GM23338 (cell line): ENCODE measurements at places on chromosomes 5 and 9. TPM values are rescaled to one million over a fixed set of nuclear protein-coding genes. Genes with fewer than 3 reads are reported as not detected.

DNA sequence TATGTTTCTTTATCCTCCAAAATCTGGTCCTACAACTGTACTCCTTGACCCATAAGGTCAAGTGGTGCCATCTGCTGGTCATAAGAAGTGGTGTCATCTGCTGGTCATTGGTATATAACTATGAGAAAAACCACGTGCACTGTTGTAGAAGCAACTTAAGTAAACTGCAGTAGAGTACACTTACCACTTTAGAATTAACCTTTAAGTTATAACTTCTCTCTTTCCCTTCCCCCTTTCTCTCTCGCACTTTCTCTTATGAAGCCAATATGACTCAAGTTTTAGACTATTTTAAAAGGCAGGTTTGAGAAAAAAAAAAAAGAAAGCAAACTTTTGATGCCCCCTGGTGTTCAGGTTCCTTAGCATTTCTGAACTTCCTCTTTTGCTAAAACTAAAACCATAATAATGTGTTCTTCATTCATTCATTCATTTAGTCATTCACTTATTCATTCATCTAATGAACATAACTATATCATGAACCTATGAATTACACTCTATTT lies 12.8 kb upstream of the MTAP start:
- H3K27ac ChIP-seq: no peak overlapping the region
- DNase-seq: peak; percentile 87
- H3K4me1 ChIP-seq: no peaks in the 10 kb centered on the region
- no peaks in the 10 kb centered on the region for H3K36me3 ChIP-seq
- H3K27me3 ChIP-seq: peaks cover 18% of the 10 kb centered on the region; the same call in 1 of the 2 replicates

GRCh38 chr5:158639881-158640592 lies 459.7 kb downstream of the EBF1 start:
- H3K27me3 ChIP-seq: no peaks in the 10 kb centered on the region
- H3K27ac ChIP-seq: no peak overlapping the region
- peaks cover 5% of the 10 kb centered on the region; the same call in 1 of the 2 replicates for H3K4me1 ChIP-seq
- H3K4me3 ChIP-seq: no peak overlapping the region
- no peaks in the 10 kb centered on the region for H3K36me3 ChIP-seq

GRCh38 chr5:53397141-53397757 lies 83.2 kb upstream of the FST start:
- no peaks in the 10 kb centered on the region for H3K36me3 ChIP-seq
- H3K4me1 ChIP-seq: no peaks in the 10 kb centered on the region
- no peak overlapping the region for H3K27ac ChIP-seq
- no peaks in the 10 kb centered on the region for H3K27me3 ChIP-seq

DNA sequence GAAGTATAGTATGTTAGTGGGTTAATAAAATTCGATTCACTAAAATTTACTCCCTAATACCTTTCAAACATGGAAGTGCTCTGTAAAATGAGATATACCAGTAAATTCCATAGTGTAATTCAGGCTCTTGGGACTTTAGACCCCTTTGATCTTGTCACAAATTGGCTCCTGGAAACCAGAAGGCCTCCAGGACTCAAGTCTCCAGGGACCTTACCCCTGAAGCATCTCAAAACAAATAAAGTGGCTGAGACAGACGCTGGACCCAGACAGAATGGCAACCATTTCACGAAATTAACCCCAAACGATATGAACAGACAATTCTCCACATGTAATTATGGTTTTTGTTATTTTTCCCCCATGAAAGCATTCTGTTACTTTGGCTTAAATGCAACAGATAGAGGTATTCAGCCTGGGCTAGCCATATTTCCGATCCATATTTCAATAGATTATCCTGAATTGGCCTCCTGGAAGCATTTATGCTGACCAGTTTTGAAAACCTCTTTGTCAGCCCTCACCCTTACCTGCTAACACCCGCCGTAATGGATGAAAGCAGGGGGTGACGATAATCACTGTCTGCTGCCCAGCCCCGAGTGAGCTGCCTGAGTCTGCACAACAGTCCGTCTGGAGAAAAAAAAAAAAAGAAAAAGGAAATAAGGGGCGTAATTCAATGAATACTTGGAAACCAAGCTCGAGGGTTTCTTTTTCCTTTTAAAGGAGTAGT lies 34.1 kb upstream of the EFNA5 start:
- H3K4me1 ChIP-seq: peaks cover 14% of the 10 kb centered on the region
- no peaks in the 10 kb centered on the region for H3K27me3 ChIP-seq
- H3K36me3 ChIP-seq: no peaks in the 10 kb centered on the region
- H3K4me3 ChIP-seq: no peak overlapping the region
- no peak overlapping the region for H3K27ac ChIP-seq

- H3K4me1 ChIP-seq: no peaks in the 10 kb centered on the region
- H3K27me3 ChIP-seq: peaks cover 4% of the 10 kb centered on the region; the same call in 1 of the 2 replicates
- H3K4me3 ChIP-seq: no peak overlapping the region
- no peak for DNase-seq
- H3K27ac ChIP-seq: no peak overlapping the region
- H3K36me3 ChIP-seq: no peaks in the 10 kb centered on the region
Measured at GRCh38 chr5:38806775-38807258, 39.0 kb upstream of the OSMR start.

- no peak overlapping the region for H3K4me3 ChIP-seq
- DNase-seq: no peak
- no peaks in the 10 kb centered on the region for H3K27me3 ChIP-seq
- no peaks in the 10 kb centered on the region for H3K36me3 ChIP-seq
- no peaks in the 10 kb centered on the region for H3K4me1 ChIP-seq
- no peak overlapping the region for H3K27ac ChIP-seq
Measured at GRCh38 chr9:95857896-95858295, 17.6 kb upstream of the ERCC6L2 start.

DNA sequence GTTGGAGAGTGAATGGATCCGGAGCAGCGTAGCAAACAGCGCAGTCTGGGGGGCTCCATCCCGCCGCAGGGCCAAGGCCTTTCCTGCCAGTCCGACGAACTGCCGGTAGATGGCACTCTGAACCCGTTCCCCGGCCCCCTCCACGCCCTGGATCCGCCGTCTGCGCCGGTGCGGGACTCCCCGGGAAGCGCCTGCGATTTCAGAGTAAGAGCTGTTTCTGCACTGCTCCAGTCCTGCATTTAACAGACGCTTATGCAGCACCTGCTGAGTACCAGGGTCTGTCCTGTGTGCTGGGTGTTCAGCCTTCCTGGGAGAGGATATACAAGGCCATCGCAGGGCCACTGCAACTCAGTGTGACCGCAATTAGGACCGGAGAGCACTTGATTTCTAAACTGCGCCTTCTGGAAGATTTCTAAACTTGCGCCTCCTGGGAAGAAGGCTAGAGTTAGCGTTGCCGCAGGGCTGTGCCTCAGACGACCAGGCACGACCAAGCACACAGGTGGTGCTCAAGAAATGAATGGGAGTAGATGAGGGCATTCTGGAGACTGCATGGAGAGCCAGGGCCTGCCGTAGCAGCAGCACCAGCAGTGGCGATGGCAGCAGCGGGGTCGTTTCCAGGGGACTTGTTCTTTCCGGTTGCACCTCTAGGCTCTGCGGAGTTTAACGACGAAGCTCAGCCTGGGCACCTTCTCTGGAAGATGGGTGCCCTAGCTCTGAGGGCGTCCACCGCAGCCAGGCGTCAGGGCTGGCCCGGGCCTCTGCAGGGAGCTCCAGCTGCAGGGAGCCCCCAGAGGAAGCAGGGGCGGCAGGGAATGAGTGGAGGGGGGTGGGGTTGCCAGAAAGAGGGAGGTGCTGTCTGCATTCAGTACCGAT lies 14.3 kb upstream of the TIFAB start:
- peak overlapping the region; percentile 57 for H3K4me3 ChIP-seq
- H3K4me1 ChIP-seq: peaks cover 14% of the 10 kb centered on the region; the same call in 1 of the 2 replicates
- peak; percentile 93 for DNase-seq
- H3K36me3 ChIP-seq: no peaks in the 10 kb centered on the region
- H3K27me3 ChIP-seq: peaks cover 92% of the 10 kb centered on the region

- peak; percentile 78 for DNase-seq
- no peak within 1 kb of the TSS for H3K27ac ChIP-seq
- H3K27me3 ChIP-seq: peaks cover 29% of the 10 kb centered on the region; the same call in 1 of the 2 replicates
- peaks cover 71% of the 10 kb centered on the region for H3K4me1 ChIP-seq
Measured at GRCh38 chr5:119355685-119356611, at the start of gene TNFAIP8. TSS of gene TNFAIP8 (plus strand) at chr5:119356019. CDS start at chr5:119356091, 72 bp downstream.

DNA sequence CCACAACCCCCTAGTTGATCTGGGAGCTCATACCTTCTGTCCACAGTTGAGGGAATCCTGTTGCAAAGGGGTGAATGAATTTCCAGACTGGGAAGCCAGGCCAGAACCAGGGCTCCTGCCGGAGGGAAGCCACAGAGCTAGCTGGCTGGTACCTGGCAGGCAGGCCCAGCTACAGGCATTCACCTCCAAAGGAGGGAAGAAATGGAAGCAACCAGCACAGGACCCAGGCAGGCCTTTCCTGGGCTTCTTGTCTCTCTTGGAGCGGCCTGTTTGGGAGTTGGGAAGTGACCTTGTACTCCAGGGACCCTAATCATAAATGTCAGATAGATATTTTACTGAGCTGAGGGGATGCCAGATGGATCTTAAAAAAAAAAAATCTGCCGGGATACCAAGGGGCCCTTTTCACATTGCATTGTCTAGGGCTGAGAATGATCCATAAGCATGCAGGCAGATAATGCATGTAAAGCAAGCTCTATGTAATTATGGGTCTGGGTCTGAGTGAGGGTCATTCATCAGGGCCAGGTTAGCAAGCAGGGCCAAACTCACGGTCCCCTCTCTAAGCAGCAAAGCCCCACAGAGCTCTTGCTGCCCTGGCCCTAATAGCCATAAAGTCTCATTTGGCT lies 8.4 kb downstream of the NR2F1 start:
- H3K27me3 ChIP-seq: peaks cover 100% of the 10 kb centered on the region
- peaks cover 33% of the 10 kb centered on the region for H3K4me1 ChIP-seq
- no peak overlapping the region for H3K4me3 ChIP-seq
- no peak for DNase-seq
- no peak overlapping the region for H3K27ac ChIP-seq

GRCh38 chr5:178786417-178786816 lies 56.0 kb upstream of the ZNF354A start:
- no peak overlapping the region for H3K4me3 ChIP-seq
- no peaks in the 10 kb centered on the region for H3K27me3 ChIP-seq
- DNase-seq: no peak
- no peaks in the 10 kb centered on the region for H3K4me1 ChIP-seq
- H3K36me3 ChIP-seq: no peaks in the 10 kb centered on the region

DNA sequence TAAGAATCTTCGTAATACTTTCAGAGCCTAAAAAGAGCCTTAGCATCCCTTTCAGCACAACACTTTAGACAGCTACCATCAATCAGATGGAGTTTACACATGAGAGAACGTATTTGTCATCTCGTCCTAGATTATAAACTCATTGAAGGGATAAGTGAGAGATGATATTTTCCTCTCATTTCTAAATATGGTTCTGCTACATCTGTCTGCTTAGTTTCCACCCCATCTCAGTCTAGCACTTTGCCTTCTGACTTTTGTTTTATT lies 208.4 kb upstream of the CD180 start:
- DNase-seq: no peak
- no peaks in the 10 kb centered on the region for H3K27me3 ChIP-seq
- H3K4me3 ChIP-seq: no peak overlapping the region
- no peak overlapping the region for H3K27ac ChIP-seq

GRCh38 chr9:96484521-96484931 lies 34.6 kb downstream of the HABP4 start:
- H3K27me3 ChIP-seq: no peaks in the 10 kb centered on the region
- no peak overlapping the region for H3K27ac ChIP-seq
- no peak for DNase-seq
- H3K36me3 ChIP-seq: no peaks in the 10 kb centered on the region

DNA sequence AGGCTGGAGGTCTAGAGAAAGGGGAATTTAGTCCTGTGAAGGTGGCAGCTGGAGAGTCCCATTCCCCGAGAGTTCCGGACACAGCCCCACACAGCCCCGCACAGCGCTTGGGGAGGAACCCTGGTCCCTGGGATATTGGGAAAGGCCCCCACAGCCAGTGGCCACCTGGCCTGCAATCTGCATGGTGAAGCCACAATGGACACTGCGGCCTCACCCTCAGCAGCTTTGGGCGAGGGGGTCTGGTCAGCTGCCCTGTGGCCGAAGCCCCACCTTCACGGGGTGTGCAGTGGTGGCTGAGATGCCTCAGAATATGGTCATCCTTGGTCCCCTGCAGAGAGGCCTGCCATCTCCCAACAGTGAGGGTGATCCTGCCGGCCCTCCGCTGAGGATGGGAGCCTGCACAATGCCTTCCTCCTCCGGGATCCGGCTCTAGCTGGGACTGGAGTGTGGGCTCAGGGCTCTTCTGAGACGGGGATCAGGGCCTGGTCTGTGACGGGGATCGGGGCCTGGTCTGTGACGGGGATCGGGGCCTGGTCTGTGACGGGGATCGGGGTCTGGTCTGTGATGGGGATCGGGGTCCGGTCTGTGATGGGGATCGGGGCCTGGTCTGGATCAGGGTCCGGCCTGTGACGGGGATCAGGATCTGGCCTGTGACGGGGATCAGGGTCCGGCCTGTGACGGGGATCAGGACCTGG lies 33.3 kb upstream of the TMEM250 start:
- no peak overlapping the region for H3K27ac ChIP-seq
- no peaks in the 10 kb centered on the region for H3K27me3 ChIP-seq
- H3K4me3 ChIP-seq: peak overlapping the region; percentile 35; the same call in 1 of the 2 replicates

DNA sequence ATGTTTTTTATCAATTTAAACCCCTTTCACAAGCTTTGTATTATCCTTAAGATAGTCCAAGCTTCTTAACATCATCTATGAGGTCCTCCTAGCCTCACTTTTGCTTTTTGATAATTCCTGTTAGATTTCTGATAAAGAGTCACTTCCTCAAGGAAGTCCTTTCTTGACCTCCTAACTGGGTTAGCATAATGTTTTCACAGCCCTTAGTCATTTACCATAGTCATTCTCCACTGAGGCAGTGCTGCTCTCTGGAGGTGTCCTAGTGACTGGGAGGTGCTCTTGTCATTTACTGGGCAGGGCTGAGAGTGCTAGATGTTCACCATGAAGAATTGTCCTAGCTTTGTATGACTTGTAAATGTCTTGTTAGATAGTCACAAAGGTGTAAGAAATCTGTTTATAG lies 26.4 kb downstream of the TNPO1 start:
- peak; percentile 27 for DNase-seq
- no peaks in the 10 kb centered on the region for H3K36me3 ChIP-seq
- H3K27ac ChIP-seq: no peak overlapping the region
- no peak overlapping the region for H3K4me3 ChIP-seq
- no peaks in the 10 kb centered on the region for H3K27me3 ChIP-seq
- H3K4me1 ChIP-seq: peaks cover 14% of the 10 kb centered on the region; the same call in 1 of the 2 replicates

GRCh38 chr9:134412298-134412711 lies 86.0 kb downstream of the RXRA start:
- H3K27me3 ChIP-seq: no peaks in the 10 kb centered on the region
- no peaks in the 10 kb centered on the region for H3K36me3 ChIP-seq

Gene TAF1L
- total RNA-seq: 0.04 and 0.07 TPM in 2 replicates

Gene TMEM8B
- total RNA-seq: 5.5 and 7.5 TPM in 2 replicates

Gene ENTPD2
- 1.1 and 1.9 TPM in 2 replicates for total RNA-seq

Gene PPP2R2B
- 21.3 and 23.1 TPM in 2 replicates for total RNA-seq
